ENCODE measurements at places on chromosomes 5 and 9.

DNA sequence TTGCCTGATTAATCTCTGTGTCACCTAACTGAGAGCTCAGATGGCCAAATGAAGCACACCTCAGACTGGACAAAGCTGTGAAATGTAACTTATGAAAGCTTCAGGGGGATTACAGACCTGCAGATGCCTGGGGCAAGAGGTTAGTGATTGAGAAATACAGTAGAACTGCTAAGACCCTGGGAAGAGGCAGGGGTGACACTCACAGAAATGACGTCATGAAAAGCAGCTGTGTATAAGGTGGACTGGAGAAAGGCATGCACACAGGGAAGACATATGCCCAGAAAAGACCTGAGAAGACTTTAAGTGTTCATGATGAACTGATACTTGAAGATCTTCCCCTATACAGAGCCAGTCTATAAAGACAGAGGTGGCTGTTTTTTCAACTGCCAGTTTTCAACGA is 49.3 kb upstream of the SPTLC1 start:
- no peak for DNase-seq

DNA sequence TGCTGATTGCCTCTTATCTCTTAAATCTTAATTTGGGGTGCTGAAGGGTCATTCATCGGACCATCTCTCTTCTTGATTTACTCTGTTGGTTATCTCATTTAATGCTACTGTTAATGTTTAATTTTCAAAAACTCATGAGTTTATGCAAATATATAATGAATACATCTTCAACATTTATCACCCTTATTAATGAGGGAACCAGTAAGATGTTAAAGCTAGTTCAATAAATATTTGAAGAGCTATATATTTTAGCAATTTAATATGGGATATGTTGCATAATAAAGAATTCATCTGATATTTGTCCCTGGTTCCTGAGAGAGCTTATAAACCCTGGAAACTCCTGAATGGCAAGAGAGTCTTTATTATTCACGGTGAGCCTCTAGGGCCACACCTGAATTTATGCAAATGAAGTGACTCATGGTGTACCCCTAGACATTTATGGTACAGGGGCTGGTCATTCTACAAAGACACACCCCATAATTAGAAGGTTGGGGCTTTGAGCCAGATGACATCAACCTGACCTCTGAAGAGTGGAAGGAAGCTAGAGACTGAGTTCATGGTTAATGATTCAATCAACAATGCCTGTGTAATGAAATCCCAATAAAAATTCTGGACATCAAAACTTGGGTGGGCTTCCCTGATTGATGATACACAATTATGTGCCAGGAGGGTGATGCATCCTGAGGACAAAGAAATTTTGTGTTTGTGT is 339.5 kb upstream of the ZNF608 start:
- no peak for DNase-seq

- DNase-seq: no peak
These were observed 7.3 kb downstream of the DNAJB5 start for GRCh38 chr9:34996905-34997279.

- DNase-seq: no peak
These were observed 14.3 kb downstream of the GEMIN5 start for GRCh38 chr5:154923441-154924430.

GRCh38 chr9:114460513-114461199 is 44.6 kb downstream of the WHRN start:
- DNase-seq: no peak

DNA sequence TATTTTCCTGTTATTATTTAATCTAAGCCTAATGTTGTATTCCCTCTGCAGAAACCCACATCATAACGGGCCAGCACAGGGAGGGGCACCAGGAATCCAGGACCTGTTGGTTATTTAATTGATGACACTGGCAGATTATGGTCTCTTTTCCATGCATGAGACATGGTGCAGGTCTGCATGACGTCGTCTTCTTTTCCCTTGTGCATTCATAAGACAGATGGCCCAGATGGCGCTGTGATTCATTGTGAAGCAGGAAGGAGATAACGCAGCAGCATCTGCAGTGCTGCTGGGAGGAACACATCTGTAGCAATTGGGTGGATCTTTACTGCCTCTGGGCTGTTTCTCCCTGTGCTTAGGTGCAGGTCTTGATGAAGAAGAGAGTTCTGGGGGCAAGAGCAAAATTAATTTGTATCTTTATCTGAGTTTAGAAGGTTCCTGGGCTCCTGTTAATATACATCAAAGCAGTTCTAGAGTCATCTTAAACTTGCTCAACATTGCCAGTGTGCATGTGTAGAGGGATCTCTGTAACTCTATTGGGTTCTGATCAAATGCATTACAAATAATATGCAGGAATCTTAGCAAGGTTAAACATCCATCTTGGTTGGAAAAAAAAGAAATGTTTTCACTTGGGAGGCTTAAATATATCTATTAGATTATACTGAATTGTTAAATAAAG is 176.1 kb downstream of the PCSK1 start:
- peak; percentile 26 for DNase-seq

DNA sequence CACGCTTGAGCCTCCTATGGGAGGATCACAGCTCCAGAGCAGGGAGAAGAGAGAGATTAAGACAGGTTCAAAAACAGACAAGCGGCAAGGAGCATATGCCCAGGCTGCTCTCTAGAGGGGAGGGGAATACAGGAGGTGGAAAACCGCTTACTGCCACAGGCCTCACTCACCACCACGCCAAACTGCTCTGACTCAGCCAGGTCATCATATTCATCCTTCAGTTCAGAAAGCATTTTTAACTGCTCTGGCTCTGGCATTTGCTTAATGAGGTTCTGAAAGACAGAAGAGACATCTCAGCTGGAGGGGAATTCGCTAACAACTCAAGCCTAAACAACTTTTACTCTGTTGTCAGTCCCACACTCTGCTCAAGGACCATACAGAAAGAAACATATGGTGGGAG is 40.1 kb downstream of the PCDHGC5 start:
- peak; percentile 33 for DNase-seq

GRCh38 chr5:171299228-171299627 is 9.8 kb upstream of the TLX3 start:
- DNase-seq: no peak

DNA sequence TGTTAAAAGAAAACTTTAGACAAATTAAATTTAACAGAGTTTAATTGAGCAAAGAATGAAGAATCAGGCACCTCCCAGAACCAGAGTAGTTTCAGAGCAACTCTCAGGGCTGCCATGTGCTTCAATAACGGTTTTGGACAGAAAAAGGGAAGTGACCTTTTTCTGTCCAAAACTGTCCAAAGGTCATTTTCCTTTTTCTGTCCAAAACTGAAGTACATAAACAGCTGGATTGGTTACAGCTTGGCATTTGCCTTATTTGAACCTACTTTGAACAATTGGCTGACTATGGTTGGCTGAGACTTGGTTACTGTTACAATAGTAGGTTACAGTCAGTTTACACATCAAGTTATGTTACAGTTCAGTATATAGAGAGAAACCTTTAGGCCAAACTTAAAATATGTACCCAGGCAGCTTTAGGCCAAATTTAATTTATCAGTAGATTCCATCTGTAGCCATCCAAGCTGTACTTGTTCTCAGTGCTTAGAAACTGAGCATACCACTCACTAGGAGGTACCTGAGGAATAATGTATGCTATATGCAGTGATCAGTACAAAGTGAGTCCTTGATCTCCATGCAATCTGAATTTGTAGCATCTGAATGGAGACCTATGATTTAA is 44.0 kb downstream of the C9orf85 start:
- DNase-seq: no peak

GRCh38 chr9:81318571-81318970 is 370.8 kb downstream of the TLE1 start:
- no peak for DNase-seq

DNA sequence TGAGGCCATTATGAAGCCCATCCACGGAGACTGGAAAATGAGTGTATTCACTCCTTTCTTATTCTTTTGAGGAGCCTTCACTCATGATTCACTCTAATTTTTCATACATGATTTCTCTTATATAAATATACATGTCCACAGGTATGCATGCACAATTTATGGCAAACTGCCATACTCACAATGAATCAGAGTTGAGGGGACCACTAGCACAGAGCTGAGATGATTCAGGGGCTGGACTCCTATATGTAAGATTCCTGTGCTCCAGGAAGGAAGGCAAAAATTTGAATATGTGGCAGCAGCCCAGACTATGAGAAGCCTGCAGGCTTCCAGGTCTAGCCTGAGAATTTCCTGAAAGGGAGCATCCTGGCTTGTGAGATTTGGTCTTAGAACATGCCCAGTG is 484.6 kb downstream of the PRELID2 start:
- DNase-seq: no peak

GRCh38 chr5:40780199-40780598 is 18.0 kb downstream of the PRKAA1 start:
- no peak for DNase-seq

- DNase-seq: no peak
These were observed 44.7 kb upstream of the NKD2 start for GRCh38 chr5:963673-964531.

DNA sequence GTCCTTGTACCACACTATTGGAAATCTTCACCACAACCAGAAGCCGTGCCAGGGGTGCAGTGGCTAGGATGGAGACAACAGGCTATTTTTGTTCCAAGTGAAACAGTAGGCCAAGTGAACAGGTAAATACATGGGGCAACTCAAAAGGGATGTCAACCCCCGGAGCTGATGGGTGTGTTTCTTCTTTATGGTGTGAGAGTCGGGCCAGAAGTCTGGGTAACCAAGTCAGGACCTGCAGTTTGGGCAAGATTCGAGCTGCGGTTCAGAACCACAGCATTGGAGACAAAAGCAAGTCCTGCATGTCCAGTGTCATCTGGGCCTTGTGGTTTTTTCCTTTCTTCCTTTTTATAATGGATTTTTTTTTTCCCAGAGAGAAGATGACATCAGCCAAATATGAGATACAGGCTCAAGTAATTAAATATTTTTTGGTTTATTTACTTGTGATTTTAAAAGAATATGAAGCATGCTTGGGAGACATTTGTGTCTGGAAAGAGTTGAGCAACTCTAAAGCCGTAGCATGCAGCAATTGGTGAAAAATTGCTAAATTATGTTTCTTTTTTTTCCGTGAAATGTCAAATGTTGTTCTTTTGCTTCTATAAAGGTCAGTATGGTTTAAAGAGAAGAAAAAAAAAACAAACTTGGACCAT is 261.6 kb downstream of the ARRDC3 start:
- DNase-seq: no peak

GRCh38 chr5:154783774-154784460 is 28.7 kb downstream of the LARP1 start:
- no peak for DNase-seq

DNA sequence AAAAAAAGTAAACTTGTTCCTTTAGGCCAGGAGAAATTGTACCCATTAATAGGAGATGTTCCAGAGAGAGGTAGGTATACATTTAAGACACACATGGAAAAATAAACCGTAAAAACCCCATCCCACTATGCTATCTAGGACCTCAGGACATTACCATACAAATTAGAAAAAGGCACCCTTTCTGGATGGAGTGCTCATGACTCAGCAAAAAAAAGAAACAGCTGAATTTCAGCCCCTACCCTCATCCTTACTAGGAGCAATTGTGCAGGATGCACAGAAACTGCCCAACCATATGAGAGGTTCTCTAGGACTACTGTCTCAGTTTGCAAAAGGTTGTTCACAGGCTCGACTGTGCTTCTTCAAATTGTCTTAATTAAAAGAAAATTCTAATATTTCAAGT is 368.2 kb downstream of the HINT1 start:
- DNase-seq: no peak

- DNase-seq: no peak
These were observed 799.1 kb downstream of the TAF11L14 start for GRCh38 chr5:18433336-18433735.

- no peak for DNase-seq
These were observed 135.4 kb upstream of the DMRT1 start for GRCh38 chr9:706073-706472.

- no peak for DNase-seq
These were observed 312.6 kb downstream of the DRD1 start for GRCh38 chr5:175131432-175131831.

DNA sequence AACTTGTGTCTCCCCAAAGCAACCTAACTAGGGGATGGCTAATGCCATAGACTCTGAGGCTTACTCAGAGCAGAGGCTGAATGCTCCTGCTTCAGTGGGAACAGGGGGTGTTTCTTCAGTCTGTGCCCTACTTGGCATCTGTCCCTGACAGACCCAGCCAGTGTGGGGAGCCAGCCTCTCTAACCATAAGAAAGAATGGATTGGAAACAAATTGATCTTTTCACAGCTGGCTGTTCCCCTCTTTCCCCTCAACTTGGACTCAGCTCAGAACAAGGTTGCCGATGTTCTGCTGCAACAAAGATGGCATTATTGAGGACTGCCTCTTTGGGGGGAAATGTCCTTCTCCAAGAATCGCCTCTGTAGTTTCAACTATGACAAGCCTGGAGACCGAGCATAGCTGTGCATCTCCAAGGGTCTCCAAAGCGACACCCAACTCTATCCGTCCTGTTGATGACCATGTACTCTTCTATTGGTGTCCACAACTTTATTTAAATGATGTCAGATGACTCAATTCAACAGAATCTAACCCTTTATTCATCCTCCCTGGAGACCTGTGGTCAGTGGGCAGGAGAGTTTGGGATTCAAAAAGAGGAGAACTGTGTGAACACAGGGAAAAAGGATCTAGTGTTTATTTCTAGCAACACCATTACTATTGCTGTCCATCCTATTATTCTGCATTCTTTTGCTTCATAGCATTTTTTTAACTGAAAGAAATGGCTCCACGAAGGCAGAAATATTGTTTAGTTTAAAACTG is 24.7 kb upstream of the TNC start:
- DNase-seq: no peak

DNA sequence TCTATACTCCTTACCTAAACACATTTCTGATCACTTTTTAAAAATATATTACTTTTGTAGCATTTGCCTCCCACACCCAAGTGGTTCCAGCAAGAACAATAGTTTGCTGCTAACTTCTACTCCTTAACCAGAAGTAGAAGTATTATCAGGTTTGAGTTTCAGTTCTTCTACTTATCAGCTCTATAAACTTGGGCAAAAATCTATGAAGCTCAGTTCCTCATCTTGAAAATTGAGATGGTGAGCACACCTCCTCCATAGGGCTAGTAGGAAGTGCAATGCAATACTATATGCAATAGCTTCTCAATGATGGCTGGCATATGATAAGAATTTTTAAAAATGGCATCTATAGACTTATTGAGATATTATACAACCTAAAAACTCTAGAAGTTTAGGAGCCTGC is 283.7 kb downstream of the TLR4 start:
- no peak for DNase-seq

- no peak for DNase-seq
These were observed 161.6 kb upstream of the PANK3 start for GRCh38 chr5:168740811-168741213.

DNA sequence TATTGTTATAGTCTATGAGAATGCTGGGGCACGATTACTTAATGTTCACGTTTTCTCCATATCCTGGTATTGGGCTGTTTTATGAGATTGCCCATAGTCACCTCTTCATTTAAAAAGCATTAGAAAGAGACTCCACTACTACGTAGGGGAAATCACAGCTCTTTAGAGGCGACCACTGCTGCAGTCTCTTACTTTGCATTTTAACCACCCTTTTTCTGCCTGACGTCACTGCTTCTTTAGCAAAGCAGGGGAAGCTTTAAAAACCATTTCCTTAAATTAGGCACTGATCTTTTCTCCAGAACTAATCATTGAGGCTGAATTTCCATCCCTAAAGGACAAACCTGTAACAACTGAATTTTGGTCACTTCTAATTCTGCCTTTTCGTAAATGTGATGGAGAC is 38.9 kb downstream of the ZNF608 start:
- no peak for DNase-seq

GRCh38 chr5:156598964-156599363 is 251.1 kb upstream of the PPP1R2B start:
- no peak for DNase-seq

- peak; percentile 62 for DNase-seq
These were observed at the start of gene POMT1 for GRCh38 chr9:131502781-131503625. TSS of gene POMT1 (plus strand) at chr9:131502918. CDS start at chr9:131504219, 1,301 bp downstream.

All from fibroblast of the conjunctiva (primary cell).